Heart left ventricle (tissue), 16 donors: ENCODE measurements at places on chromosomes 12 and 14. TPM values are rescaled to one million over a fixed set of nuclear protein-coding genes. Genes with fewer than 3 reads are reported as not detected.

GRCh38 chr12:131794061-131794460, 34.1 kb upstream of the MMP17 start:
- H3K36me3 ChIP-seq = peaks cover 4% of the 10 kb centered on the region
- no peak overlapping the region for H3K27ac ChIP-seq
- no peak overlapping the region for H3K4me3 ChIP-seq
- DNase-seq = no peak

- H3K4me1 ChIP-seq = peaks cover 5% of the 10 kb centered on the region
- no peak overlapping the region for H3K4me3 ChIP-seq
- peaks cover 5% of the 10 kb centered on the region for H3K36me3 ChIP-seq
Observed at GRCh38 chr12:103799857-103800771, 40.9 kb downstream of the NT5DC3 start.

DNA sequence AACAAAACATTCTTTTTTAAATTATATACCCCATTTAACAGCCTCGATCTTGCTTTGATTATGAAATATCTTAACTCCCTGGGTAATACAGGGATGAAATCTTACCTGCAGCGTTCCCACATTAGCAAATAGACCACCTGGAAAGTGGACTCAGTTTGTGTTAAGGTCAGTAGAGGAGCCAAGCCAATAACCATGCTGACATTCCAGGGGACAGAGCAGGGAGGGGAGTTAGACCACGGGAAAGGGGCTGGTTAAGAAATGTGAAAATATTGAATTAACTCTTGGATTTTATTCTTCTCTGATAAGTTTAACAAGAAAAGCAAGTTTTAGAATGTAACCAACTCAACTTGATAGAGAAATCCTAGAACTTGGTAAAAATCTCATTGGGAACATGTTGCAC, 144.9 kb upstream of the CLEC14A start:
- H3K27me3 ChIP-seq = no peaks in the 10 kb centered on the region
- no peak overlapping the region for H3K27ac ChIP-seq

GRCh38 chr12:91001306-91001705, 3.5 kb downstream of the EPYC start:
- no peak overlapping the region for H3K4me3 ChIP-seq
- no peaks in the 10 kb centered on the region for H3K36me3 ChIP-seq
- no peaks in the 10 kb centered on the region for H3K4me1 ChIP-seq
- no peak for DNase-seq
- no peak overlapping the region for H3K27ac ChIP-seq

DNA sequence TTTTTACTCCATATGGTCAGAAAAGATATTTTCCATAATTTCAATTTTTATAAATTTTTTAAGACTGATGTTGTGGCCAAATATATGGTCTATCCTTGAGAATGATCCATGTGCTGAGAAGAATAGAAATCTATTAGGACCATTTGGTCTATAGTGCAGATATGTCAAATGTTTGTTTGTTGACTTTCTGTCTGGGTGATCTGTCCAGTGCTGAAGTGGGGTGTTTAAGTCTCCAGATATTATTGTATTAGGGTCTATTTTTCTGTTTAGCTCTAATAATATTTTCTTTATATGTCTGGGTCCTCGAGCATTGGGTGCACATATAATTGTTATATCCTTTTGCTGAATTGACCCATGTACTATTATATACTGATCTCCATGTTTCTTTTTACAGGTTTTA, 308.9 kb upstream of the LMO3 start:
- DNase-seq = no peak
- no peaks in the 10 kb centered on the region for H3K36me3 ChIP-seq
- no peak overlapping the region for H3K27ac ChIP-seq
- H3K27me3 ChIP-seq = no peaks in the 10 kb centered on the region
- no peaks in the 10 kb centered on the region for H3K4me1 ChIP-seq

- H3K4me1 ChIP-seq = no peaks in the 10 kb centered on the region
- no peak overlapping the region for H3K4me3 ChIP-seq
- no peaks in the 10 kb centered on the region for H3K36me3 ChIP-seq
- no peak overlapping the region for H3K27ac ChIP-seq
- no peak for DNase-seq
Observed at GRCh38 chr12:4107911-4108697, 165.5 kb upstream of the CCND2 start.

- peak overlapping the region; percentile 98 for H3K27ac ChIP-seq
- DNase-seq = peak; percentile 90
- H3K27me3 ChIP-seq = no peaks in the 10 kb centered on the region
Observed at GRCh38 chr12:89353823-89354611, 1.7 kb upstream of the DUSP6 start.

- H3K4me1 ChIP-seq = no peaks in the 10 kb centered on the region
- peak overlapping the region; percentile 53 for H3K4me3 ChIP-seq
- H3K27me3 ChIP-seq = no peaks in the 10 kb centered on the region
- H3K36me3 ChIP-seq = no peaks in the 10 kb centered on the region
- H3K27ac ChIP-seq = no peak overlapping the region
Observed at GRCh38 chr12:45051572-45052125, 750 bp upstream of the DBX2 start.

- H3K27ac ChIP-seq = no peak overlapping the region
- no peak for DNase-seq
- no peaks in the 10 kb centered on the region for H3K36me3 ChIP-seq
- H3K27me3 ChIP-seq = no peaks in the 10 kb centered on the region
Observed at GRCh38 chr12:129200576-129200975, 347.3 kb downstream of the GLT1D1 start.

- no peak overlapping the region for H3K27ac ChIP-seq
- H3K27me3 ChIP-seq = peaks cover 100% of the 10 kb centered on the region
- no peaks in the 10 kb centered on the region for H3K36me3 ChIP-seq
- no peak overlapping the region for H3K4me3 ChIP-seq
Observed at GRCh38 chr12:53972152-53972702, 699 bp upstream of the HOXC11 start.

The CDCA3 gene
- polyA plus RNA-seq = 0.42 TPM

The FGF6 gene
- polyA plus RNA-seq = not detected

The CLEC6A gene
- not detected for polyA plus RNA-seq

The KCNC2 gene
- polyA plus RNA-seq = not detected

The MIP gene
- polyA plus RNA-seq = not detected

The TEX52 gene
- not detected for polyA plus RNA-seq

The RNASE11 gene
- not detected for polyA plus RNA-seq

The ARMH4 gene
- 1.8 TPM for polyA plus RNA-seq
